ELF-1 (cell line): ENCODE measurements at places on chromosomes 13 and 19.

DNA sequence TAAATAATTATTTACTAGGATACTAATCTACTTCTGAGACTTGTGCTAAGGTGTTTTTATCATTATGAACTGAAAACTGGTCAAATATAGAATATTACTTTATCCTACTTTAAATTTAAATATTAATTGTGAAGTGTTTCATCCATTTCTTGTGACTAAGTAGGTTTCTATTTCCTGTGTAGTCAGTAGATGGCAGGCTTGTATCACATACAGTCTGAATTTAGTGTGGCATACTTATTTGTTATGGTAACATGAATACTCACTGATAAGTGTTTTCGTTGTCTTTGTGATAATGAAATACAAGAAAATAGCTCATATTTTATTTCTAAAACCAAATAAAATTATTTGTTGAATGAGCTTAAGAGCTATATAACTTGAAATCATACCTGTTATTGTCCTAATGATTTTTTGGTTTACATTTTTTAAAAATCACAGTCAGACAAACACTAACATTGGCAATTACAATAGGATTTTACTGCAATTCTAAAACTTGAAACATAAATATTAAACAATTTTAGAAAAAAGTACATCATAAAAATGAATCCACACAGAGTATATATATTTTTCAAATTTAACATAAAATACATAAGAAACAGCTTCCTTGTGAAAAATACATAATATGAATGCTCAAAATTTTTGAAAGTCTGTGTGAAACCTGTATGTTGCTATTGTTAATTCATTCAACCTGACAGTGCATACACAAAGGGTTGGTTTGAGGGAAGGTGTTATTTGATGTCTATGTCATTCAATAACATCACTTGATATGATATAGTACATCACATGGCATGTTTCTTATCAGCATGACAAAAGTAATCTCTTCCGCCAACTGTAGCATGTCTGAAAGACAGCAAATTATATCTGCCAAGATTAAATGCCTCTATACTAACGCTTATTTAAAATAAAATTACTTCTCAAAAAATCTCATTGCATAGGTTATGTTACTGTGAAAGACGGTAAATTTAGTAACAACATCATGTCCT lies 904.8 kb upstream of the PCDH20 start:
- no peak for DNase-seq

DNA sequence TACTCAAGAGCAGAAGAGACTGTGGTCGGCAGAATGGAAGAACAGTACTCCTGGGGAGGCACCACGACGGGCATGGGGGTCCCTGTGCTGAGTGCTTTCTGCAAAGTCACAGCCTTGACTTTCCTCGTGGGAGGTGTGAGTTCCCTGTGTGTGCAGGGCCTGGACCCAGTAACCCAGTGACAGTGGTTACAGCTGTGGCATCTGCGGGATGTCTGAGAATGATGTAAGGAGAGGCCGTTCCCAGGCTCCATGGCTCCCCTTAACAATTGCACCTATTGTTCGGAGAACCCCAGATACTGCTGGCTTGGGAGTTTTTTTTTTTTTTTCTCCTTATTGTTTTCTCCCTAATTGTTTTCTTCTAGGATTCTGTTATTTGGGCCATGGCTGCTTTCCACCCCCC lies 5.1 kb upstream of the NANOS2 start:
- no peak for DNase-seq

- DNase-seq = no peak
Measured at GRCh38 chr19:30966486-30966885, 382.8 kb downstream of the TSHZ3 start.

- DNase-seq = no peak
Measured at GRCh38 chr13:95509521-95510310, 42.8 kb upstream of the CLDN10 start.

GRCh38 chr19:33048806-33049676 lies 15.6 kb downstream of the RHPN2 start:
- DNase-seq = peak; percentile 59

GRCh38 chr19:46926170-46927071 lies 65.6 kb downstream of the ARHGAP35 start:
- DNase-seq = no peak

DNA sequence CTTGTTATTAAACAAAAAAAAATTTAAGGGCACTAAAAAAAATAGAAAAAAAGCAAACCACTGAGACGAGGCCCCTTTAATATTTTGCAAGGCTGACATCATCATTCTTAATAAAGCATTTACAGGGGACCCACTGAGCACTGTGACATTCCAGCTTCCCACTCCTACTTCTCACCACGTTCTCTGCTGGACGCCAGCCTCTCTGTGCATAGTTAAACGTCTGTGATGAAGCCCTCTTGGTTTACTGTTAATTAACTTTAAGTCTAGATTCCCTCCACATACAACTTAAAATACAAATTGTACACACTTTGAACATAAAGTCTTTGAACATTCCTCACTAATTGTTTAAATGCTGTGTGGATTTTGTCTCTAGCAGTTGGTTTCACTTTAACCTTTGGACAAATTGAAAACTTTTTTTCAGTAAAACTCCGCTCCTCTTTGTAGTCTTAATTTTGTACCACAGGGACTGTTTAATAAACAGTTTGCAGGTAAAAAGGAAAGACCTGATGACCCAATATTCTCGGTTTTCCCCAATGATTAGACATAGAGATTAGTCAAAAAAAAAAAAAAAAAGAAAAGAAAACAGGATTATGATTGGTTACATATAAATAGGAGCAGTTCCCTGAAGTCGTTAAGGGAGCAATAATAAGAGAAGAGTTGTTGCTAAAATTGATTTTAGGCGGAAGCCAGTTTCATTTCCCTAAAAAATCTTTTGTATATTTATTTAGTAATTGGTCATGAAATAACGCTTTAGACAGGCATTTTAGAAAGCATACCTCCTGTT lies 219.8 kb downstream of the MZT1 start:
- no peak for DNase-seq

DNA sequence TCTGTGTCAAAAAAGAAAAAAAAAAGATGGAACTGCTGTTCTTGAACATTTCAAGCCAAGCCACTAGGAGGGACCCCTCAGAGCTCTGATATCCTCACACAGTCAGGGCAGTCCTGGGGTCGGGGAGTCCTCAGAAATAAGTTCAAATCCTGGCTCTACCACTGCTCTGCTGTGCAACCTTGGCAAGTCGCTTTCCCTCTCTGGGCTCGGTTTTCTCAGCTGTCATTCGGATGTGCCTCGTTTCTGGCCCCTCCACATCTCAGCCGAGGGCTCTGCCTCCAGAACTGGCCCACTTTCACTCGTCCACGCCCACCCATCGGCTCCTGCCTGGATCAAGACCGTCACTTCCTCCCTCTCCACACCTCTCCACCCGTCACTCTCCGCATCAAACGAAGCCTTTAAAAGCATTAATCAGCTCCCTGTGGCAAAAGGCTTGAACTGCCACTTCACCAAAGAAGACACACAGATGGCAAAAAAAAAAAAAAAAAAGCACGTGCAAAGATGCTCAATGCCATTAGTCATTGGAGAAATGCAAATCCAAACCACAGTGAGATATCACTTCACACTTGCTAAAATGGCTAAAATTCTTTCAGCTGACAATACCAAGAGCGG lies 7.4 kb upstream of the ZNRF4 start:
- no peak for DNase-seq

DNA sequence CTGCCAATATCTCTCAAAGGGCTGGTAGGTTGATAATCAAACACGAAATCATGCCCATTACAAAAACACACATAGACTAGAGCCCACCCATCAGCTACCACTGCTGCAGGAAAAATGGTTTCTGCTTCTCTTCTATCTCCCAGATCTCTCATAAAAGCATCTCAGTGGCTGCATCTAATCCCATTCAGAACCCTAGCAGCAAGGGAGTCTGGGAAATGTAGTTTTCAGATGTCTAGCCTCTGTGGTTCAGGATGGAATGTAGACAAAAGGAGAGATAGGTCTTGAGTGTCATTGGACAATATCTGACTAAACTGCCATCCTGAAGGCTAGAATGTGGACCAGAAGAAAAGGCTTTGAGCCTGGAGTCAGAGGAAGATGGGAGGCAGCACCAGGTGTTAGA lies 32.1 kb downstream of the RDH8 start:
- DNase-seq = no peak

- no peak for DNase-seq
Measured at GRCh38 chr19:7932930-7933300, 7.0 kb upstream of the CTXN1 start.

GRCh38 chr13:26255115-26255514 lies 1.2 kb downstream of the CDK8 start:
- DNase-seq = peak; percentile 2

GRCh38 chr19:39133431-39134270 lies 8.1 kb downstream of the PAK4 start:
- peak; percentile 81 for DNase-seq

DNA sequence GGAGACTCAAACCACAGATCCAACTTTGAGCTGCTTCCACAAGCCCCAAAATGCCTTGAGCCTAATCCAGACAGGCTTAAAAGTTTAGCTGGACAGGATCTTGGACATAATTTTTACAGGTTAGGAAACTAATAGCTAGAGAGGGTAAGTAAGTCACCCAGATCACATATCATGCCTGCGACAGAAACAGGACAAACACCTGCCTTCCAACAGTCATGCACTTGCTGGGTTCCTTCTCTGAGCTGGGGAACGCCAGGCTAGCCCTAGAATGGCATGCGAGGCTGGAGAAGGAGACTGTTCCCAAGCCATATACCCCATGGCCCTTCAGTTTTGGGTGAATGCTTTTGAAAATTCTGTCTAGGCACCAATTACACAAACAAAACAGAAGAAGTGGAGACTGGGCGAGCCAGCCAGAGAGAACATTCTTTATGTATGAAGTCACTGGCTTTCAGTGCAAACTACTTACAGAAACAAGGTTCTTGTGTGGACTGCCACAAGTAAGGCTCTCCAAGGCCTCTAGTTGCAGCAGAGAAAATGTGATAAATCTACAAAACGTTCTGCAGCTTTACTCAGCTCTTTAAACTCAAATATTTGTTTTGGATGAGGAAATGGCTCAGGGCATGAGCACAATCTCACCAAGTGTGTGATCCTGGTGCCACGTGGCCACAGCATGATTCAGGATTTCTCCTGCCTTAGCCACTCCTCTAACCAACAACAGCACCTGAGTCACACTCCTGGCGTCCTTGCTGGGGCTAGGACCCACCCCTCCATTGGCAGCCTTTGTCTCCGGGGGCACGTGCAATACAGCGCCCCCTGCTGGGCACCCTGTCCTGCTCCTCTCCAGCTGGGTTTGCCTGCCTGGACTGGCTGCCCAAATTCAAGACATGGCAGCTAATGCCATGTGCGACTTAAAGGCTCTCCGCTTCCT lies 73.4 kb upstream of the UBL3 start:
- DNase-seq = peak; percentile 95

DNA sequence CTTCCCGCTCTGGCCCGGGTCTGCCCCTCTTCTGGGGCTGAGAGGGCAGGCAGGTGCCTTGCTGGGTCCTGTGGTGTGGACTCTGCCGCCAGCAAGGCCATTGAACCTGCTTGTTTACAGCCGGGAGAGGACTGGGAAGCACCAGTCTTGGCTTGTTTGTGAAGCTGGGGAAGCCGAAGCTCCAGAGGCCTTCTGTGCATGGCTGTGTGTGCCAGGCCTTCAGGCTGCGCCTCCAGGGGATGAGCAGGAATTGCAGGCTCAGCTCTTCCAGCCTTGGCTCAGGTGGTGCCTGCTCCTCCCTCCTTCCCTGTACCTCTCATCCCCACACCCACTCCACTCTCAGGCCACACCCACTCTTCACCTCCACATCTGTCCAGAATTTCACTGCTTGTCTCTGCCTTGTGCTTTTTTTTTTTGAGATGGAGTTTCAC lies 17.5 kb downstream of the NDUFB7 start:
- DNase-seq = peak; percentile 74
